ENCODE measurements at places on chromosomes 12 and 14.
A peak's percentile ranks its signal among the peaks of the same experiment; 100 is the strongest.

DNA sequence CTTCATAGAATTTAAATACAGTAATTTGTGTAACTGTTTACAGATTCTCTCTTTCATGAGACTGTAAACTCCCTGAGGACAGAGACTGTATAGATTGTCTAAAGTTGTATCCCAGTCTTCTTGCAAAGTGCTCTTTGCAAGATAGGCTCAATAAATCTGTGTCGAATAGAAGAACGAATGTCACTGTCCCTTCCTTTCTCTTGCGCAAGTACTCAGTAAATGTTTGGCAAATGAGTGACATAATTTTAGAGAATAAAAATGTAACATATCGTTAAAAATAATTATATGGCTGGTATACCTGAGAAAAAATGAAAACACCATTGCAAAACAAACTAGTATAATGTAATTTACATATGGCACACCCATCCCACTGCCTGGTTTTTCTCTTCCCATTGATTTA is 1.9 kb upstream of the RALGAPA1 start:
- no peaks in the 10 kb centered on the region for H3K36me3 ChIP-seq
- H3K27me3 ChIP-seq = no peaks in the 10 kb centered on the region
- DNase-seq = no peak
- H3K4me3 ChIP-seq = no peak overlapping the region

- H3K27me3 ChIP-seq = no peaks in the 10 kb centered on the region
- H3K27ac ChIP-seq = no peak overlapping the region
- no peak for DNase-seq
- no peaks in the 10 kb centered on the region for H3K4me1 ChIP-seq
- H3K36me3 ChIP-seq = no peaks in the 10 kb centered on the region
Measured at GRCh38 chr14:59246566-59246965, 58.1 kb downstream of the DAAM1 start.

GRCh38 chr14:105052110-105052458 is 13.1 kb downstream of the GPR132 start:
- no peak overlapping the region for H3K4me3 ChIP-seq
- DNase-seq = no peak
- no peaks in the 10 kb centered on the region for H3K4me1 ChIP-seq
- H3K36me3 ChIP-seq = no peaks in the 10 kb centered on the region
- no peak overlapping the region for H3K27ac ChIP-seq
- no peaks in the 10 kb centered on the region for H3K27me3 ChIP-seq

GRCh38 chr14:106681161-106681560 is 1154.8 kb downstream of the TMEM121 start:
- H3K27me3 ChIP-seq = no peaks in the 10 kb centered on the region
- H3K4me3 ChIP-seq = no peak overlapping the region
- H3K4me1 ChIP-seq = peaks cover 31% of the 10 kb centered on the region
- no peak for DNase-seq
- H3K36me3 ChIP-seq = no peaks in the 10 kb centered on the region
- H3K27ac ChIP-seq = peak overlapping the region; percentile 10

DNA sequence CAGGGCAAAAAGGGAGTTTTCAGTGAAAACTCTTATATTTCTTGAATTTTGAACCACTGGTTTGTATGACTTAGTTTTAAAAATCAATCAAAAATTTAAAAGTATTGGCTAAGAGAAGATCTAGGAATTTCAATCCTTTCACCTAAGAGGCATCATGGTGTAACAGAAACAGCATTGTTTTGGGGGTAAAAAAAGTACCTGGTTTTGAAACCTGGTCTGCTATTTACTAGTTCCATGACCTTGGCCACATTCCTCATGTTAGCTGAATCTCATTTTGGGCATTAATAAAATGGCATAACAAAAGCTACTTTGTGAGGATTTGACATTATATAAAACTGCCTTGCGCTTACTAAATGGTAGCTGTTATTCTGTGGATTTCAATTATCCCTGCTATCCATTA is 16.7 kb upstream of the GNPNAT1 start:
- no peak overlapping the region for H3K27ac ChIP-seq
- no peaks in the 10 kb centered on the region for H3K4me1 ChIP-seq
- DNase-seq = no peak
- no peak overlapping the region for H3K4me3 ChIP-seq

DNA sequence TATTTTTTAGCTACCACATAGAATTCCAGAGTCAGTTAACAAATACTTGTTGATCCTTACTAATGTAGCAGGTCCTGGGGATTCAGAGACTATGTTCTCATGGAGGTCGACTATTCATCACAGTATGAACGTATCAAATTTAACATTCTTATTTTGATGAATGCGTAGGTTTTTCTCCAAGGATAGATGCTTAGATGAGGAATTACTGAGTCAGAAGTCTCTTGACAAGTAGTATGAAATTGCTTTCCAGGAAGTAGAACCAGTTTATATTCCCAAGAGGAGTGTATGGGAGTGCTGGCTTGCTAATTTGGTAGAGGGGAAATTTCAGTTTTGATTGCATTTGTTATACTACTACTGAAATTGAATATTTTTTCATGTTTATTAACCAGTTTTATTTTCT is 42.8 kb upstream of the CRADD start:
- H3K4me3 ChIP-seq = no peak overlapping the region
- no peaks in the 10 kb centered on the region for H3K4me1 ChIP-seq
- no peak overlapping the region for H3K27ac ChIP-seq

GRCh38 chr12:116964054-116965050 is 53.6 kb downstream of the FBXW8 start:
- peaks cover 43% of the 10 kb centered on the region for H3K4me1 ChIP-seq
- H3K27ac ChIP-seq = peak overlapping the region; percentile 77
- H3K36me3 ChIP-seq = peaks cover 8% of the 10 kb centered on the region
- no peaks in the 10 kb centered on the region for H3K27me3 ChIP-seq
- peak; percentile 75 for DNase-seq

GRCh38 chr12:31387466-31387865 is 61.5 kb upstream of the SINHCAF start:
- no peak for DNase-seq
- no peak overlapping the region for H3K27ac ChIP-seq
- no peak overlapping the region for H3K4me3 ChIP-seq
- no peaks in the 10 kb centered on the region for H3K36me3 ChIP-seq
- H3K27me3 ChIP-seq = peaks cover 9% of the 10 kb centered on the region
- H3K4me1 ChIP-seq = no peaks in the 10 kb centered on the region

DNA sequence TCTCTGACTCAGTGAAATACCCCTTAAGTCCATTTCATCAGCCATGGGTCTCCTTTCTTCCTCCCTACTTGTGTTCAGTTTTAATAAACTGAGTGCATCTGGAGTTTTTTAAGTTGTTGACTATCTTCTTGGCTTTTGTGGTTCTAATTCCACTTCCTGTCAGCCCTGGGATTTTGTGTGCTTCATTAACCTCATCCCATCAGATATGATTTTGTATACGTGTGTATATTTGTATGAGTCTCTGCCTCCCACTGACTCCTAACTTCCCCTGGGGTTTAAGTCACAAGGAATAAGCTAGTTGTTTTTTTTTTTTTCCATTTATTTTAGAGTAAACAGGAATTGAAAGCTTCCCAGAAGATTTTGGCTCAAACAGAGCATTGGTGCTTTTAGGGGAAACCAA is 62.7 kb downstream of the TTLL5 start:
- DNase-seq = peak; percentile 20
- no peaks in the 10 kb centered on the region for H3K27me3 ChIP-seq
- H3K36me3 ChIP-seq = peaks cover 67% of the 10 kb centered on the region
- peak overlapping the region; percentile 74 for H3K27ac ChIP-seq
- H3K4me1 ChIP-seq = peaks cover 25% of the 10 kb centered on the region

DNA sequence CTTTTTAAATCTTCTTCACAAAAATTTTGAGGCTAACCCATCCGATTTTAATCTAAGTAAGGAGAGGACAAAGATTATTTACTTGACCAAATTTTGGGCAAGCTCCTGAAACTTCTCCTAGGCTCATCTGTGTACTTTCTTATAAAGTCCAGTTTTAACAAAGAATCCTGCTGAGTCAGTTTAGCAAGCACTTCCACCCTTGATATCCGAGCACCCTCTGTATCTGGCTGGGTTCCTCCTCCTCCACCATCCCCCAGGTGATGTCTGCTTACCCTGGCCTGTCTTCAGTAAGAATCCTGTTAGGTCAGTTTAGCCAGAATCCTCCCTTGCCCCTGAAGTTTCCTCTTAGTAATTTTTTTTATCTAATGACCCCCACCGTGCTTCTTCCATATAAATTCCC is 140.5 kb downstream of the PHLDA1 start:
- no peak for DNase-seq
- H3K27me3 ChIP-seq = no peaks in the 10 kb centered on the region
- H3K4me3 ChIP-seq = no peak overlapping the region
- H3K4me1 ChIP-seq = no peaks in the 10 kb centered on the region

DNA sequence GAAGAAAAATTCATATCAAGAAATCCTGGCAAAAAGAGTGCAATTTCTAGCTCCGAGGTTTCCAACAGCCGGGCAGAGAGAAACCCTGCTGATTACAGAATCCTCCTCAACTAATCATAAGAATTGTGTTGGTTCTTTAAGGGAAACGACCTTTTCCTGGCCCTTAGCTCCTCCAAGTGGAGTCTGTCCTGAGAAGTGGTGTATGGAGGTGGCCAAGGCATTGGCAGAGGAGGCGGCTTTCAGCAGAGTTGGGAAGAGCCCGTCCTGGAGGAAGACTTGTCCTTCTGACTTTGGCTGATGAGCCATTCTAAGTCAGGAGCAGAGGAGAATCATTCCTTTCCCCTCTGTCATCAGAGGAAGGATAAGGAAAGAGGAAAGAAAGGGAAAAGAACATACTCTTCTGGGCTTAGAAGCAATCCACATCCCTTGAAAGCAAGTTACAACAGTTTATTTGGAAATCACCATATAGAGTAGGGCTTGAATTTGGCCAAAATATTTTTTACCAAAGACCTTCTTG is 46.5 kb upstream of the PTCSC3 start:
- H3K4me1 ChIP-seq = no peaks in the 10 kb centered on the region
- no peak overlapping the region for H3K4me3 ChIP-seq
- H3K36me3 ChIP-seq = no peaks in the 10 kb centered on the region
- no peak for DNase-seq

- H3K36me3 ChIP-seq = no peaks in the 10 kb centered on the region
- no peak overlapping the region for H3K27ac ChIP-seq
- DNase-seq = no peak
Measured at GRCh38 chr14:101167428-101167827, 263.9 kb upstream of the RTL1 start.

DNA sequence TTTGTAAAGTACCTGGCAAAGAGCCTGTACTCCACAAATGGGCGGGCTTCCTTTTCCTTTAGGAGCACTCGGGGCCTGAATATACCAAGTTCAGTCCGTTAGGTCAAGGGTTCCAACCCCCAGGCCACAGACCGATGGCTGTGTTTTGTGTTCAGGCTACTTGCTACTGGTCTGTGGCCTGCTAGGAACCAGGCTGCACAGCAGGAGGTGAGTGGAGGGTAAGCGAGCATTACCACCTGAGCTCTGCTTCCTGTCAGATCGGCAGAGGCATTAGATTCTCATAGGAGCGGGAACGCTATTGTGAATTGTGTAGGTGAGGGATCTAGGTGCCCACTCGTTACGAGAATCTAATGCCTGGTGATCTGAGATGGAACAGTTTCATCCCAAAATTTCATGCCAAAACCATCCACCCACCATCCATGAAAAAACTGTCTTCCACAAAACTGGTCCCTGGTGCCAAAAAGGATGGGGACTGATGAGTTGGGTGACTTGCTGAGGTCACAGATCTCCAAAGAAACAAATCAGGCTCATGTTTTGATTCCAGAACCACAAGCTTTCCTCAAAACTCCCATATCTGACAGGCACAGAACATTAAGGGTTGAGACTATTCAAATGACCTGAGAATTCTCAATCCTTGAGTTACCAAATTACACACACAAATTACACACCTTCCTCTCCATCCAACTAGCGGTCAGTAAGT is 4.2 kb downstream of the CSRP2 start:
- H3K4me1 ChIP-seq = no peaks in the 10 kb centered on the region
- no peaks in the 10 kb centered on the region for H3K27me3 ChIP-seq
- H3K4me3 ChIP-seq = no peak overlapping the region
- no peak for DNase-seq
- H3K36me3 ChIP-seq = no peaks in the 10 kb centered on the region
- H3K27ac ChIP-seq = no peak overlapping the region

DNA sequence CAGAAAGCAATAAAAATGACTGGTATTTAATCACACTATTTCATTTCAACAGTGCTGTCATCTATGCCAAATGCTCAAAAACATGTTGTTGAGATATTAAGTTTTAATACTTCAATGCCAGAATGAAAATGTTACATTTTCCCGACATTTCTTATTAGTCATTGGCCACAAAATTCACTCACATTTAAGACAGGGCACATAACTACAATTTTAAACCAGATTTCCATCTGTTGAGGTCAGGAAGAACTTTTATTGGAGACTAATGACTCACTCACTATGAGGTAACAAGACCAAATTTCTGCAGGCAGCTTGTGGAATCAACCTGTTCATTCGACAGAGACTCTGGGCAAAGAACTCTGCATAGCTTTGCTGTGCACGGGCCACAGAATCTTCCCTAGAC is 36.8 kb downstream of the PPTC7 start:
- no peak overlapping the region for H3K27ac ChIP-seq
- H3K4me1 ChIP-seq = no peaks in the 10 kb centered on the region
- no peak for DNase-seq

- no peak overlapping the region for H3K4me3 ChIP-seq
- no peaks in the 10 kb centered on the region for H3K4me1 ChIP-seq
Measured at GRCh38 chr12:57623385-57623784, 9.6 kb downstream of the B4GALNT1 start.

- H3K27ac ChIP-seq = no peak overlapping the region
- H3K4me1 ChIP-seq = no peaks in the 10 kb centered on the region
- no peaks in the 10 kb centered on the region for H3K36me3 ChIP-seq
- peaks cover 11% of the 10 kb centered on the region for H3K27me3 ChIP-seq
- no peak overlapping the region for H3K4me3 ChIP-seq
Measured at GRCh38 chr12:47071241-47071852, 8.1 kb upstream of the PCED1B start.

GRCh38 chr12:132205271-132206045 is 61.2 kb downstream of the NOC4L start:
- no peak overlapping the region for H3K27ac ChIP-seq
- no peaks in the 10 kb centered on the region for H3K36me3 ChIP-seq
- H3K4me3 ChIP-seq = no peak overlapping the region
- DNase-seq = no peak
- no peaks in the 10 kb centered on the region for H3K4me1 ChIP-seq

- DNase-seq = no peak
- no peak overlapping the region for H3K4me3 ChIP-seq
- H3K27me3 ChIP-seq = no peaks in the 10 kb centered on the region
- H3K27ac ChIP-seq = peak overlapping the region; percentile 58
- peaks cover 34% of the 10 kb centered on the region for H3K4me1 ChIP-seq
- peaks cover 13% of the 10 kb centered on the region for H3K36me3 ChIP-seq
Measured at GRCh38 chr14:101808020-101808641, 46.6 kb downstream of the PPP2R5C start.

GRCh38 chr12:50505675-50506530 is 1.1 kb downstream of the DIP2B start:
- no peaks in the 10 kb centered on the region for H3K27me3 ChIP-seq
- peaks cover 32% of the 10 kb centered on the region for H3K4me1 ChIP-seq
- H3K27ac ChIP-seq = peak overlapping the region; percentile 78
- no peak for DNase-seq
- H3K4me3 ChIP-seq = peak overlapping the region; percentile 97

DNA sequence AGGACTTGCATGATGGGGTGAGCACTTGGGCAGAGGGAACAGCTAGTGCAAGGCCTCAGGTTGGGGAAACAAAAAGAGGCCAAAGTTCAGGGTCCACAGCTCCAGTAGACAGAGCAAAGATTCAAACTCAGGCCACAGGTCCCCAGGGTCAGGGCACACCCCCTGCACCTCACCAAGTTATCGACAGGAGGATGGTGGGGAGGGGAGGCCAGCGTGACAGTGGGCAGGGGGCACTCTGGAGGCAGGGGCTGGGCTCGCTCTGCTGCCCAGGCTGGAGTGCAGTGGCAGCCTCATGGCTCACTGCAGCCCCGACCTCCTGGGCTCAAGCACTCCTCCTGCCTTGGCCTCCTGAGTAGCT is 32.4 kb upstream of the ULK1 start:
- no peaks in the 10 kb centered on the region for H3K36me3 ChIP-seq
- H3K4me3 ChIP-seq = no peak overlapping the region
- H3K4me1 ChIP-seq = no peaks in the 10 kb centered on the region
